ENCODE measurements at places on chromosomes 7 and 10.

- no peak for DNase-seq
Measured at GRCh38 chr7:93914581-93915066, 6.9 kb upstream of the GNG11 start.

DNA sequence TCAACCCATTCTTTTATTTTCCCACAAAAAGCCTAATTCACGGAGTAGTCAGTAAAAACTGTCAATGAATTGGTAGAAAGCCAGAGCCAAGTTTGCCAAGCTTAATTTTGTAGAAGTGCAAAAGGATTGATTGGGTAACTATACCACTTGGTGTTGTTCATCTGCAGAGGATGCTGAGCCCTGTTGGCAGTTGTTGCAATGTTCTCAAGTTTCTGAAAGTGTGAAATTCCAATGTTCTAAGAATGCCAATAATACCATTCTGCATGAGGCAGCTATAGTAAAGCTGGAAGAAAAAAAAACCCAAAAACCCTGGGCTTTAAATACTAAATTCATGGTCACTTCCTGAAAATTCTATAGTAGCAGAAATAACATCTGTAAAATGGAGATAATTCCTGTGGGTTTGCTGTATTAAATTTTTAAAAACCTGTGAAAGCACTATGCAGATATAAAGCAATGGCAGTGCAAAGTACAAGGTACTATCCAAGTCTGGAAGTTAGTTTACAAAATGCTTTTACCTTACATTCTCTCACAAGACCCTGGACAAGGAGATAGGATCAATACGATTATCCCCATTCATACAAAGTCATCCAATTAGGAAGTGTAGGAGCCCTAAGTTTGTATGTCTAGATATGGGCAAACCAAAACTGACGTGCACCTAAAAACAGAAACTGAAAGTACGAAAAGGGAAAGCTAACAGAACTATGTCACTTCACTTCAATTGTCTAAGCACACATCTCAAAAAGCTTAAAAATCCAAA is 6.0 kb upstream of the PON1 start:
- no peak for DNase-seq

- DNase-seq, result no peak
Measured at GRCh38 chr10:131579251-131580071, 267.9 kb upstream of the TCERG1L start.

DNA sequence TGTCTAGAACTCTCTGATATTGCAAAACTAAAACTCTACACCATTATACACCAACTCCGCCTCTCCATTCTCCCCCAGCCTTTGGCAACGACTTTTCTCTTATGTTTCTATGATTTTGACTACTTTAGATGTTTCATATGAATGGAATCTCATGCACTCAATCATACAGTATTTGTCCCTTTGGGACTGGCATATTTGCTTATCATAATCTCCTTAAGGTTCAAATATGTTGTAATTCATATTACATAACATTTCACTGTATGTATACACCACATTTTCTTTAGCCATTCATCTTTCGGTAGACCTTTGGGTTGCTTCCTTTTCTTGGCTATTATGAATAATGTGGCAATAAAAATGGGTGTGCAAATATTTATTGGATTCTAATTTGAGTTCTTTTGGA is 164.4 kb downstream of the ARL4A start:
- no peak for DNase-seq

DNA sequence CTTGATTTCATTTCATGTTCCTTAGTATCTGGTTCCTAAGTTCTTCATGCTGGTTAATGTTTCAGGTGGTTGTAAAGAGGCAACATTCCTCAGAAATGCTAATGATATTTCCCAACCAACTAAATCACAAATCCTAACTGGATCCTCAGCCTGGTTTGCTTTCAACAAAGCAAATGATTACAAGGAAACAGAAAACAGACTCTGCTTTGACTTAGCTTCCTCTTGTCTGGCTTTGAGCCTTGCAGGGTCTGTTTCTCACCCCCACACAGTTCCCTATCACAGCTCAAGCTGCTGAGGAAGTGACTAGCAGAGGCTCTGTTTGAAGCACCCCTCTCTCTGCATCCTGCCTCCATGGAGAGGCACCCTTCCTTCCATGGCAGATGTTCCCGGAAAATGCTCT is 130.2 kb upstream of the CTTNBP2 start:
- no peak for DNase-seq

- DNase-seq, result no peak
Measured at GRCh38 chr7:89002981-89003956, 207.7 kb upstream of the TEX47 start.

- no peak for DNase-seq
Measured at GRCh38 chr7:28957064-28957750, 923 bp downstream of the TRIL start.

GRCh38 chr10:61907011-61907410 is 5.5 kb downstream of the ARID5B start:
- no peak for DNase-seq

DNA sequence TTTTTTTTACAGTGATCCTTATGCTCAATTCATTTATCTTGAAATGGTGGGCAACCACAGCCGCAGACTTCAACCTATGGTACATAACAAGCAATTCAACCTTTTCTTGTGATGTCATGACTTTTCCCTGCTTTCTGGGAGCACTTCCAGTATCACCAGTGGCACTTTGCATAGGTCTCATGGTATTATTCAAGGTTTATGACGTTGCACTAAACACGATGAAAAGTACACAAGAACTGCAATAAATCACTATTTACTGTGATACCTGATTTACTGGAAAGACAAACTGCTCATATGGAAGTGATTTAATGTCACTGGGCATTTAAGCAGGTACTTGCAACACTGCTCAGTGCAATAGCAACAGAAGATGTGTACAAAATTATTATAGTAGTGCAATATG is 251.7 kb upstream of the CXCL12 start:
- DNase-seq, result no peak

DNA sequence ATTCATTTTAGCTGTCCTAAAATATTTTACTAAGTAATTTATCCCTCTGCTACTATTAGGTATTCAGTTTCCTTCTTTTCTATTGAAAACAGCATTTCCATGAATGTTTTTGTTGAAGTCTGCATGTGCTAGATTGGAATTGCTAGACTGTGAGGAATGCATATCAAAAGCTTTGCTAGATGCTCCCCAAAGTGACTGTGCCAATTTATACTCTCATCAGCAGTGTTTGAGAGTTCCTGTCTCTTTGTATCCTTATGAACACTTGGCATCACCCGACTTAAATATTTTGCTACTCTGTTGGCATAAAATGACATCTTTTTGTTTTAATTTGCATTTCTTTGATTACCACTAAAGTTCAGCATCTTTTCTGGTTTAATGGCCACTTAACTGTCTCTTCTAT is 45.0 kb upstream of the PRR15 start:
- no peak for DNase-seq

GRCh38 chr10:107340326-107340725 is 175.8 kb upstream of the SORCS1 start:
- DNase-seq, result no peak

DNA sequence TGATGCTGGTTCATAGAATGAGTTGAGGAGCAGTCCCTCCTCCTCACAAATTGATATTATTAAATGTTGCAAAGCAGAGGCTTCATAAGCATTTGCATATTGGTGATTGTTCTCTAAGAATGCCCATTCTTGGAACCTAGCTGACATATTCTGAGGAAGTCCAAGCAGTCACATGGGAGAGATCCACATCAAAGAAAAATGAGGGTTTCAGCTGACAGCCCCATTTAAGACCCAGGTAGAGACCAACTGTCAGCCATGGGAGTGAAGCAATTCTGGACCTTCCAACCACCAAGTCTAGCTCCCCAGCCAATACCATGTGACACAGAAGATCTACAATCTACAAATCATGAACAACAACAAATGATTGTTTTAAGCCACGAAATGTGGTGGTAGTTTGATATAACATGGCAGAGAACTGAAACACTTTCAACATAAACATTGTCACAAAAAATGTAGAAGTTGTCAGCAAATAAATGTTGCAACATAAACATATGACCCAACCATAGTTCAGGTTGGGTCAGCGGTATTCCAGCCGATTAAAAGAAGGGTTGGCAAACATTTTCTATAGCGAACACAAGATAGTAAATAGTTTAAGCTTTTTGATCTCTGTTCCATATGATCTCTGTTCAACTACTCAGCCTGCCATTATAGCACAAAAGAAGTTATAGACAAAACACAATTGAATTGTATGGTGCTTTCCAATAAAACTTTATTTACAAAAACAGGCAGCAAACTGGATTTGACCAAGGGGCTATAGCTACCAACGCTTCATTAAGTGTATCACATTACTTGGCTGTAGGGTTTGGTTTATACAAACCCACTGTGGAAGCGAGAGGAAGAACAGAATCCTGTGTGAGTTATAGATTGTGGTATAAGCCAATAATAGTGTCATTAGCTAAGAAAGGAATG is 41.4 kb upstream of the MPP7 start:
- no peak for DNase-seq

DNA sequence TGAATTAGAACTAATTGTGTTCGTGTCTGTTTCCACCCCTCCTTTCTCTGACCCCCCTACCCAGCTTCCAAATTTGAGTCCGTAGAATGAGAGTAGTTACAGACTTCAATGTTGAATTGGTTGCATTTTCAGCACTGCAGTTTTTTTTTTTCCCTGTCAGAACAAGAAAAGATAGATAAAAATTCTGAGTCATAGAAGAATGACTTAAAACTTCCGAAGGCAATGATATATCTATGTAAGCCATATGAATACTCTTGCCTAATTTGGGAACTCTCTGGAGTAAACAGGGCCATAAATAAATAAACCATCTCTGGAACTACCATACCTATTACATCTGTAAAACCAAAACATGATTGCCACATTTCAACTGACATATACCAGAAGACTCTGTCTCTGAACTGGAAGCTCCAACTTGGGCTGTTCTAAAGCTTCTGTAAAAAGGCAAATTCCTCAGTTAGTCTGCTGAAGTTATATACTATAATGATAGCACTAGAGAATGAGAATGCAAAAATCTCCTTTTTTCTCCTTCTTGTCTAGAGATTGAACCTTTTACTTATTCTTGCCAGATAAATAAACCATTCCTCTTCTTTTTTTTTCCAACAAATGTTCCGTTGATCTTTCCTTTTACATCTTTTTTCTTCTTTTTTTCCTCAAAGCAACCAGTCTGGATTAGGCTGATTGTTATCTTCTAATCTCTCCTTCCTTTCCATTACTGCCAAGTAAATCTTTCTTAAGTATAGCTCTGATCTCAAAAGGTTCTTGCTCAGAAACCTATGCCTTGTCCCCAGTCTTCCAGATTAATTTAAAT is 23.5 kb downstream of the VCL start:
- DNase-seq, result no peak

DNA sequence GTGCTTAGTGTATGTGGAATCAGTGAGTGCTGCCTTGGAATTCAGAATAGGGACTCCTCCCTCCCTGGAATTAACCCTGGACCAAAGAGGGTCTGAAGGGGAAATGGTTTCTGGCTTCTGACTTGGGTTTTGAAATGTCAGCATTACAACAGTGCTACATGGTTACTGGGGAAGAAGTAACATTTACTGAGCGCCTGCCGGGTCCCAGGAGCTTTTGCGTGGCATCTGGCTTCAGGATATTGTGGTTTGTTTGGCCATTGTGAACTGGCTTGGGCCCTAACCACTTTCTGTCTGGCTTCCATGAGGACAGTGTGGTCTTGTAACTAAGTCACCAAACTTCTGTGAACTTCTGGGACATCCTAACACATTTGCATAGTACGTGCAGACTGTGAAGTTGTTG is 21.3 kb downstream of the TSPAN15 start:
- DNase-seq, result no peak

DNA sequence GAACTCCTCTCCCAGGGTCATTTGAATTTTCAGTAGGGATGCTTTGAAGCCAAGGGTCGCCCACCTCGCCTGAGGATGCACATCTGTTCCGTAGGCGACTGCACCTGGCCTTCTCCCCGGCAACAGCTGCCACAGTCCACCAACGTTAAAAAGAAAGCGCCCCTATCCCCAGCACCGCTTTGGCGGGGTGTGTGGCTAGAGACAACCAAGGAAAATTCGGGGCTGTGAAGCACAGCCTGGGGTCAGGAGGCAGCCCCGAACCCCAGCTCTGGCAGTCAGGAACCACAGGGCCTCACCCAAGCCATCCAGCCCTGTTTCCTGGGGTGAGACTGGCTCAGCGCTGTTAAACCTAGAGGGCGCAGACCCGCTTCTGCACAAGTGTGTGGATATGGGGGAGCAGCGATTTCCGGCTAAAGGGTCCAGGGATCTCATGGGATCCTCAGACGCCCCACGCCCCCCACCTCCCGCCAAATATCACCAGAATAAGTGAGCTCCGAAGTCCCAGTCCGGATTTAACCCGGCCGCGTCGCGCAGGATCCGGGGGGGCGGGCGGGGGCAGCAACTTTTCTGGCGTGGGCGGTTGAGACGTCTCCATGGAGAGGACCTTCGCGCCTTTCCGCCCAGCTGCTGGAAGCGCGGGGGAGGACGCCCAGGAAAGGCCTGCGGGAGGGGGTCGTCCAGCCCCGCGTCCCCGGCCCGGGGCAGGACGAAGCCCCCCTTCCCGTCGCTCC is 822 bp downstream of the ZC3HAV1L start:
- DNase-seq, result no peak

DNA sequence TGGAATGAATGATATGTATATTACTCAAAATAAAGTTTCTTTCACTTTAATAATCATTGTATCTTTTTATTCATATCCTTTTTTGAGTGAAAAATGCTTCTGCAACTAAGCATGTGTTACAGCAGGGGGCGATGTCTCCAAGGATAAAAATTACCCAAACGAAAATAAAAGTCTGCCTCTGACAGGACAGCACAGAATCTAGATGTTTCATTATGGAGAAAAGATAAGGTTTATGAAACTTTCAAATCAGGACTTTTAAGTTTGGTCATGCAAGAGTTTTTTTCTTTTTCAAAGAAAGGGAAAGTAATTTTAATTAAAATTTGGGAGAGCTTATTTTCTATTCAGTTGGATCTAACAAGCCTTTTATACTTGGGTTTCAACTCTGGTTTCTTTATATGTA is 48.4 kb downstream of the TES start:
- no peak for DNase-seq

GRCh38 chr10:110717781-110718589 is 73.8 kb downstream of the RBM20 start:
- DNase-seq, result no peak

GRCh38 chr10:86876748-86877147 is 80.7 kb downstream of the MMRN2 start:
- no peak for DNase-seq

DNA sequence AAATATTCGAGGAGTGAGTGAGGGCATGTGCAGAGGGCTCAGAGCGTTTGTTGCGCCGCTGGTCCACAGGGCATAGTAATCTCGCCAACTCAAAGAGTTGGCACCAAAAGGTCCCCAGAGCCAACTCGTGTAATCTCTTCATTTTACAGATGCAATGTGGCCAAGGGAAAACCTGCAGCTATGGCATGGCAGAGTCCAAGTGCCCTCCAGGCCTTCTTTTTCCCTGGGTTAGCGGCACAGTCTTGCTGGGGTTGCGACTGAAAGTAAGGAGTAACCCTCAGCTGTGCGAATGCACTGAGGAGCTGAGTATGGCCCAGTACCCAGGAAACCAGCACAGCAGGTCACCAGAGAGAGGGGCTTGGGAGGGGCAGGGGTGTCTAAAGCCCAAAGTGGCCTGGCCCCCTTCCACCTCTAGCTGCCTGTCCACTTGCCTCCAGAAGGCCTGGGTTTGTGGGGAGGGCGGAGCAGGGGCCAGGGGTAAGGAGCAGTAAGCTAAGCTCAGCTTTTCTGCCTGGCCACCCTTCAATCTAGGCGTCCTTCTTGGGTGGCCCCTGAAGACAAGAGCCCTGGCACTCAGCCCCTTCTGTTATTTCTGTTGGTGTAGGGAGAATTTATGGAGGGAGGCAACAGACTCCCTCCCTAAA is 3.3 kb upstream of the GAD2 start:
- no peak for DNase-seq
